D341Med (cell line): ENCODE measurements at places on chromosomes 11 and 22.
A peak's percentile ranks its signal among the peaks of the same experiment; 100 is the strongest.

DNA sequence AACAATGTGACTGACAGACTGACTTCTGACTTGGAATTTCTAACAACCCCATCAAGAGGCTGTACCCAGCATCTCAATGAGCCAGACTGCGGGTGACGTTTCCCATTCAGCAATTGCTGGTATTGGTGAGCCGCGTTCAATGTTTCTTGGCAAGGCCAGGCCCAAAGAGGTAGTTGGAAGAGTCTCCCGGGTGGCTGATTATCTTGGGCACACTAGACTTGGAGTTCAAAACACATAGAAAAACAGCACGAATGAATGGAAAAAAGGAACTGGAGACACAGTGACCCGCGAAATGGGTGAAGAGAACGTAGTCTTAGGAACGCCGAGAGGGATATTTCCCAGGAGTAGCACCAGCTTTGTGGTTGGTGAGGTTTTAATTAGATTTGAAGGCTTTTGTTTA lies 115.7 kb downstream of the RPS6KA4 start:
- DNase-seq: no peak

GRCh38 chr11:77152846-77153245 lies 24.8 kb downstream of the MYO7A start:
- DNase-seq: no peak

- DNase-seq: no peak
Observed at GRCh38 chr11:44382118-44382517, 72.2 kb upstream of the ALX4 start.

- DNase-seq: peak; percentile 80
Observed at GRCh38 chr11:67351275-67352005, 1.9 kb downstream of the POLD4 start.

DNA sequence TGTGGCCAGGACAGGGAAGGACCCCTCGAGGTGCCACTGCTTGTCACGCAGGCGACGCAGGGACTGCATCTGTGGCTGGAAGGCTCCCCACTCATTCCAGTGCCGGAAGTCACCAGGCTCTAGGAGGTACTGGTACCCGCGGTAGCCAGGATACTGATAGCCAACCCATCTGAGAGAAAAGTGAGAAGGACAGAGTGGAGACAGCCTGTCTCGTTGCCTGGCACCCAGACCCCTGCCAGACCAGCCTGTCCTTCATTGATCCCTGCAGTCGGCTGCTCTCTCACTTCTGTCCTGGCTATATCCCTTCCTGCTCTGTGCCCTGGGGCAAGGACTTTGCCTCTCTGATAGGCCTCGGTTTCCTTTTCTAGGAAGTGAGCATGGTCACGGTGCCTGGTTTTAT lies 9.6 kb upstream of the TPST2 start:
- DNase-seq: no peak

DNA sequence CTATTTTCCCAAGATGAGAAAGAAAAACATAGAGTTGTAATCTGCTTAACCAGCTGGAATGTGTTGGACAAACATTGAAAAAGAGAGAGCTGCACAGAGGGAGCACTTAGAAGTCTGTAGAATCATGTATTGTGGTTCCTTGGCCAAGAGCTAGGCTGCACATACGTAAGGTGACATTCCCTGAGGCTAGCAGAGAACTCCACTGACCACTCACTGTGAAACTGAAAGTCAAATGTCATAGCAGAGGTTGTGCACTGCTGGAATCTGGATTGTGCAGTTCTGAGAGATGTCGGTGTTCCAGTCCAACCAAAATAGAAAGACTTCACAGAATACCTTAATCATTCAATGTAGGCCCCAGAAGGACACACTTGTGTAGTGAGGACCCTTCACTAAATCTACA lies 772.8 kb upstream of the RAG2 start:
- DNase-seq: no peak

DNA sequence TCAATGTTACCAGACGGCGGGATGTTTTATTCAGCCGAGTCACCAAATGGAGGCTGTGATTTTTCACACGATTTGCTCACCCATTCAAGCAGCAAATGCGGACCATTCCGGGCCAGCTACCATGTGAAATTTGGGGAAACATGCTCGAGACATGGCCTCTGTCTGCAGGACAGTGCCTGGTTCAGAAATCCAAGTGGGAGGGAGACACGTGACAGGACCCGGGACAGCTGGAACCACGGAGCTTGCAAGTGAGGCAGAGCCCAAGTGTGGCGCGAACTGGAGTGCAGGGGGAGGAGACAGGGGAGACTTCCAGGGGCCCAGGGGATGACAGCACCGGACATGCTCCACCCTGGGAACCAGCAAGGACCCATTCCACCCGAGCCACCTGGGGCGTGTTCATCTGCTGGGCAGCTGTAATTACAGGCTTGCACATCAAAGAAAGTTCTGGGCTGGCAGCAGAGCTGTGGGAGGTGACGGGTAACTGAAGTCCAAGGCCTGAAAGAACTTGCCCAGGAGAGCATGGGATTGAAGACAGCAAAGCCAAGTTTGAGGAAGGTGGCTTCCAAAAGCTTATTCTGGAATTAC lies 16.5 kb downstream of the CERK start:
- DNase-seq: peak; percentile 28

GRCh38 chr22:29772170-29772641 lies 5.0 kb downstream of the UQCR10 start:
- peak; percentile 86 for DNase-seq

DNA sequence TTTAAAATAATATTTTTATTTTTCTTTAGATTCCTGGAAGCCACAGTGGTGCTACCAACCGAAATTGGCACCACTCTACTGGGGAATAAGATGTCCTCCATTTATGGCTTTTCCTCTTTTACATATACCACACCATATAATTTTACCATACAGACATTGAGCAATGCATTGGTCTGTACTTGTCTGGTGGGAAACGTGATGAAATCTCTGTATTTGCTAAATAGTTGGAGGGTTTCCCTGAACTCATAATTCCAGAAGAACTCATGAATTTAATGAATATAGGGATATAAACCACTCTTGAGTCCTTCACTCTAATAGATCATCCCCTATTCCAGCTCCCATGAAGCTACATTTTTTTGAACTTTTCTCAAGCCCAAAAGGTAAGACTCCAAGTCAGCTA lies 28.0 kb upstream of the MMP13 start:
- DNase-seq: no peak

DNA sequence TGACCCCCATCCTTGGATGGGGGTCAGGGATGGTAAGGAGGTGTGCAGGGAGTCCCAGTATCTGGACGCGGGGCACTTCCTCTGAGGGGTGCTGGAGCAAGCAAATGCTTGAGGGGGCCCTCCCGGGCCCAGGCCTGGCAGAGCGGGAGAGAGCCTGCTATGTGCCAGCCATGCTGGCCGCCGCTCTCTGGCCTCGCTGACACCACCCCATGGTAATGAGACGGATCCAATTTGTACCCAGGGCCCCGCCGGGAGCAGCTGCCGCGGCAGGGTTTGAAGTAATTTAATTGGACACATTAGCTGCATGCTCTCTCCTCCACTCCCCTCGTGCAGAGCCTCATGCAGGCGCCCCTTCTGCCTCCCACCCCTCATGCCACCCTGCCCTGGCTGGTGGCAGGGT lies 6.3 kb downstream of the SYT7 start:
- DNase-seq: no peak

- no peak for DNase-seq
Observed at GRCh38 chr11:64048042-64048854, 12.5 kb downstream of the FLRT1 start.

DNA sequence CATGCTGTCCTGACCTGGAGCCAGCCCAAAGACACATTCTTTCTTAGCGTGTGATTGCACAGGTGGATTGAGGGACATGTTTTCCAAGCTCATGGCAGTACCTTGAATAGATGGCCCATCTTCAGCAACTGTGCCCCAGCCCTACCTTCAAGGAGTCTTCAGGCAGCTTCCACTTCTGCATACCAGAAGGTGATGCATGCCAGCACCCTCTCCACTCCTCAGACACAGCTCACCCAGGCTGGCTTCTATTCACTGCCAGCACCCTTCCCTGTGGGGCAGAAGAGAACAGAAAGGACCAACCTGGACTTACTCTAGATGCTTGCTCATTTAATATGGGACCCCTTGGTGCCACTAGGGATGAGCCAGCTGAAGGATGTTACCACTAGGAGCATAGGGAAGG lies 466.4 kb upstream of the ISX start:
- no peak for DNase-seq

GRCh38 chr11:390175-390574 lies 3.8 kb upstream of the PKP3 start:
- DNase-seq: no peak

GRCh38 chr22:22571429-22571828 lies 12.4 kb upstream of the PRAME start:
- no peak for DNase-seq

DNA sequence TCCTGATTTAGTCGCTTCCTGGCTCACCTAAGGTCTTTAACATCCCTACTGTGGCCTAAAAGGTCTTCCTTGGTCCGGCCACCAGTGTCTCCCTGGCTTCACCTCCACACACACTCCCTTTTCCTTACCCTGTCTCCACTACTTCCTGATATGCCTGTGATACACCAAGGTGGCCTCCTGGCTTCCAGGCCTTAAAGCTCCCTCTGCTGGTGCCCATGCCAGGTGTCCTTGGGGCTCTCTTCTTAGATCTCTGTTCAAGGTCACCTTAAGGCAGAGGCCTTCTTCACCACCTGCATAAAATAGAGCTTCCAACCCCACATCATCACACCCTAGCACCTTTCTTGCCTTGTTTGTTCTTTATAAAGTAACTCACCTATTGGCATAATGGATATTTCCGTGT lies 787.7 kb downstream of the NTM start:
- DNase-seq: peak; percentile 44

GRCh38 chr11:132604431-132604830 lies 927.9 kb downstream of the OPCML start:
- DNase-seq: no peak

- no peak for DNase-seq
Observed at GRCh38 chr11:82673631-82674030, 60.0 kb downstream of the FAM181B start.

DNA sequence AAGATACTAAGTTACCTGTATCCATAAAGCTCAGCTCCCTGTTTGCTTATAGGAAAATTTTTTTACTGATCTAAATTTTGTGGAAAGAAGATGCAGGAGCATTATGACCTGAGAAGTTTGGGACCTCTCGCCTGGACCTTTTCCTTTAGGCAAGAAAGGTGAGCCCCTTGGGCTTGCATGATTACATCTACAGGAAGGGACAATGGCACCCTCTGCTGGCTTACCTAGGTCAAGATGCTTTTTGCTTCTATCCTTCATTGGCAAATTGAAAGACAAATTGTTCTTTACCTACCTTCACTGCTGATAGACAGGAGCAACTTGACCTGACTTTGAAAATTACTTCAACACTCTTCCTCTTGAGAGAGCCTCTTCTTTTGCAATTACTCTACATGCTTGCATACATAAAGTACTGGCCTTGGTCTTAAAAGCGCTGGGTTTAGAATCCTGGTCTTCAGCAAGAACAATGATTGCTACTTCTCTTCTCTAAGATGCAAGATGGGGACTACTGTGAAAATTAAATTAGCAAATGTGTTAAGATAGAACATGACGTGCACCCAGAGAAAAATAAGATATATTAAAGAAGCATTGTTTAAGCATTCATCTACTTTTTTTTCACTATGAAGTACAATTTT lies 147.2 kb downstream of the TRPC6 start:
- peak; percentile 47 for DNase-seq

- no peak for DNase-seq
Observed at GRCh38 chr11:123678246-123678645, 23.8 kb upstream of the SCN3B start.

DNA sequence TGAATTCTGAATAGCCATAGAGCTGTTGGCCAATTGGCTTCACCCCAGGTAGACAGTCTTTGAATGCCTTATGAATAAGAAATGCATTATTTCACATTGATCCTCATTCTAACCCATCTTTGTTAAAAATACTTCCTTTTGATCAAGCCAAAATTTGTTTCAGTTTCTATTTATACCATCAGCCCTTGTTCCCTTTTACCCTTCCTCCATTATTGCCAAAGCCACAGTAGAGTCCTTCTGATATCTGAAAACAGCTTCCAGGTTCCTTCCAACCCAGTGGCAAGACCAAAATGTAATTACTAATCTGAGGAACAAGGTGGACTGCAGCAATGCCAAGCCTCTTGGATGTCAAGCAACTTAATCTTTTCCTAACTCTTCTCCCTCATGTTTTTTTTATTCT lies 458.8 kb downstream of the BUD13 start:
- DNase-seq: no peak

- no peak for DNase-seq
Observed at GRCh38 chr11:37050311-37050710, 452.3 kb upstream of the RAG2 start.

DNA sequence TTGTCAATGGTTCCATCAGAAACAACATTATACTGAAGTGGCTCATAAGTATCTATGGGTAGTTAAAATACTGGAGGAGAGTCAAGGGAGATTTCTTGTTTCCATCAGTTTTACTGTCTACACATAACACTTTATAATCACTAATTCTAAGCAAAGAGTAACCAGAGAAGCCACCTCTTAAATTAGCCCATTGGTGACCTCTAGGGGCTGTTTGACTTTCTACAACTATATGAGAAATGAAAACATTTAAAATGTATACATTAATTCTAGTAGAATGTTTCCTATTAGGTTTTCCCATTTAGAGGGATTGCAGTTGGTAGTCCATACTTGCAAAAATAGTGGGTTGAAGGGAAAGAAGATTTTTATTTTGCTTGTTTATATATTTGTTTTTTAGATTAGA lies 504.3 kb downstream of the FAM181B start:
- DNase-seq: peak; percentile 28

GRCh38 chr22:41598891-41599635 lies 9.4 kb upstream of the PMM1 start:
- no peak for DNase-seq

- no peak for DNase-seq
Observed at GRCh38 chr11:71311176-71311925, 59.0 kb upstream of the SHANK2 start.

GRCh38 chr11:46117842-46118241 lies 3.4 kb downstream of the PHF21A start:
- no peak for DNase-seq

GRCh38 chr11:126956635-126957034 lies 43.9 kb downstream of the KIRREL3 start:
- DNase-seq: no peak
